ENCODE measurements at places on chromosomes 12 and 14. TPM values are rescaled to one million over a fixed set of nuclear protein-coding genes. Genes with fewer than 3 reads are reported as not detected.
A peak's percentile ranks its signal among the peaks of the same experiment; 100 is the strongest.

The GARIN6 gene
- not detected for total RNA-seq

DNA sequence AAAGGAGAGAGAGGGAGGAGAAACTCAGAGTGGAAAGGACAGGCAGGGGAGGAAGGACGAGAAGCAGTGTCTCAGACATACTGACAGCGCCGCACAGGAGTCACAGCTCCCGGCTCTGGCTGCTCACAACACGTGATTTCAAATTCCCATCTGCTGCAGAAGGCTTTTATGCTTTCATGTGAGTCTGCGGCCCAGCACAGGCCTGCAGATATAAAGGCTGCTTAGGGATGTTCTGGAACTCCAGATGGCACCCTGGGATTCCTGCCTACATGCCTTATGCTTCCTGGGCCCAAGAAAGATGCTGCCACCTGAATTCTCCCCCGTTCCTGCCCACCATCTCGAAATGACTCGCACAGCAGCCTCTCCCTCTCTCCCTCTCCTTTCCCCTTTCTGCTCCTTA lies 89.6 kb downstream of the NUAK1 start:
- no peaks in the 10 kb centered on the region for H3K36me3 ChIP-seq
- no peaks in the 10 kb centered on the region for H3K4me1 ChIP-seq
- peaks cover 5% of the 10 kb centered on the region for H3K27me3 ChIP-seq
- DNase-seq, result no peak
- no peak overlapping the region for H3K27ac ChIP-seq
- no peak overlapping the region for H3K4me3 ChIP-seq

GRCh38 chr14:105489542-105490266 lies 1.3 kb upstream of the TEDC1 start:
- peak overlapping the region; percentile 61 for H3K4me3 ChIP-seq
- H3K27me3 ChIP-seq, result no peaks in the 10 kb centered on the region
- H3K27ac ChIP-seq, result peak overlapping the region; percentile 80
- peaks cover 2% of the 10 kb centered on the region for H3K36me3 ChIP-seq
- peak; percentile 63 for DNase-seq
- peaks cover 6% of the 10 kb centered on the region for H3K4me1 ChIP-seq

The SLC15A4 gene
- total RNA-seq, result 11.6 TPM

- H3K27ac ChIP-seq, result no peak overlapping the region
- H3K27me3 ChIP-seq, result no peaks in the 10 kb centered on the region
- DNase-seq, result no peak
Measured at GRCh38 chr12:110745542-110746284, 3.0 kb upstream of the PPP1CC start.

The KRT79 gene
- 0.27 TPM for total RNA-seq

The C12orf54 gene
- total RNA-seq, result not detected

The ZBTB42 gene
- total RNA-seq, result 7.4 TPM

Measured in K562 (cell line).